Activated CD4-positive, alpha-beta T cell treated with anti-CD3 and anti-CD28 coated beads, Interleukin-2, amount 10 ng/mL, durations not matched to agents 24 days and 14 days (primary cell): ENCODE measurements at places on chromosomes 2 and 18. TPM values are rescaled to one million over a fixed set of nuclear protein-coding genes. Genes with fewer than 3 reads are reported as not detected.

Gene UGT1A7
- not detected in 2 replicates for total RNA-seq

Gene PSMA8
- total RNA-seq = 0.80 and 0.93 TPM in 2 replicates

Gene ABCG5
- total RNA-seq = not detected in 2 replicates

Gene CERKL
- total RNA-seq = 0.14 TPM in 1 of 2 replicates, not detected in the other

Gene RNF25
- total RNA-seq = 23.6 and 28.8 TPM in 2 replicates
